CD4-positive, alpha-beta T cell treated with Interleukin-21 for 1 hour (primary cell): ENCODE measurements at places on chromosomes 5 and 9.

GRCh38 chr9:81912135-81912534 lies 16.1 kb upstream of the SPATA31D4 start:
- DNase-seq: no peak

DNA sequence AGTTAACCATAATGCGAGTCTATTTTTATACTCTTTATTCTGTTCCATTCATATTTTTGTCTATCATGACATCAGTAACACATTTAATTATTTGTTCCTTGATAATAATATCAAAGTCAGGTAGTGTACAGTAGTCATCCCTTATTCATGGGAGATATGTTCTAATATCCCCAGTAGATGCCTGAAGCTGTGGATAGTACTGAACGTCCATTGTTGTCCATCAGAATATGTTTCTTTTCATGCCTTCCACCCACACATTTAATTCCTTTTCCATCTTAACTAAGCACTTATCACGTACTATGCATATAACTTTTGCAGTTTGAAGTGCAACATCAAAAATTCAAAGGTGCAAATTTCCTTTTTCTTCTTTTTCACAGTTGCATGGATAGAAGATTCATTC lies 53.6 kb downstream of the FER start:
- DNase-seq: no peak

DNA sequence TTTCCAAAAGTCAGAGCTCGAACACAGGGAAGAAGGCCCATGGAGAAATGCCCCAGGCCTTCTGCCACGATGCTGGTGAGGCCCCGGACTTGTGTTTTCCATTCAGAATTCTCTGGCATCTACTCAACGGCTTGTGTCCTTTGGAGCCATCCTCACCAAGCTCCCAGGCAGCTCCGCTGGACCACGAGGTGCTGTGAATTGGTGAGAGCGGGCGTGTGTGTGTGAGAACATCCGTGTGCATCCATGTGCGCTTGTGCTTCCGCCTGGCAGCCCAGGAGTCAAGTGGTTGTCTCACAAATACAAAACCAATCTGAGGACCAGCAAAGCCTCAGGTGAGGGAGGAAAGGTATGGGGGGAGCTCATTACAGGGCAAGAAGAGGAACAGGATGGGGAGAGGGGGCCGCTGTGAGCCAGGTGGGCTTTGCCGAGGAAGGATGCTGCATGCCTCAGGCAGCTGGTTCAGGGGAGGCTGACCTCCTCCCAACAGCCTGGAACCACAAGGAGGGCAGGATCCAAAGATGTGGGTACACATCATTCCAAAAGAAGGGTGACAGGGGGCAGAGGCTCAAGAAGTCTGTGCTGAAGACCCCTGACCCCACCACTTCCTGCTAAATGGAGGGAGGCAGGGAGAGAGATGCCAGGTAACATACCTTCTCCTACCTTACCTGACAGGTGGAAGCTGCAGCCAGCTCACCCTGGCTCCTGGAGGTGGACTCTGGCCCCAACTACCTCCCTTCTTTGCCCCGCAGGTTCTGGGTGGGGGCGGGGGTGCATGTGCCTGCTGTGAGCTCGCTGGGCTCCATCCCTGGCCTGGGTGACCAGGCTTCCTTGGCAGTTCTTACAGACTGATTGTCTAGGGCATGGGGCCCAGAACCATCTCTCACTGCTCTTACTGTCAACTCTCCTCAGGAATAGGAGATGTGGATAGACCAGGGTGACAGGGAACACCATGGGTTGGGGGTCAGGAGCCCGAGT lies 196.3 kb downstream of the PAX5 start:
- DNase-seq: no peak

DNA sequence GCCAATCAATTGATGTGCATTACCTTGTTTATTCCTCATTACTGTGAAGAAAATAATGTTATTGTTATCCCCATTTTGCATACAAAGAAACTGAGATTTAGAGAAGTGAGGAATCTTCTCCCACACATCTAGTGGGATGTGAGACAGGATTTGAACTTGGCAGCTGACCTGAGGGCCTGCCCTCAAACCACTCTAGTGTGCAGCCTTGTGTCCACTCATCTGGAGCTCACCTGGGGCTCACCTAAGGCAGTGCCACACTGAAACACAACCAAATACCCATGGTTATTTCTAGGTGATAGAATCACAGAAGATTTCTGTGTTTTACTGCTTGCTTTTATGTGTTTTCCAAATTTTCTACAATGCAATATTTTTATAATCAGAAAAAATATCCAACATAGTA lies 94.7 kb upstream of the SAP30L start:
- DNase-seq: no peak

DNA sequence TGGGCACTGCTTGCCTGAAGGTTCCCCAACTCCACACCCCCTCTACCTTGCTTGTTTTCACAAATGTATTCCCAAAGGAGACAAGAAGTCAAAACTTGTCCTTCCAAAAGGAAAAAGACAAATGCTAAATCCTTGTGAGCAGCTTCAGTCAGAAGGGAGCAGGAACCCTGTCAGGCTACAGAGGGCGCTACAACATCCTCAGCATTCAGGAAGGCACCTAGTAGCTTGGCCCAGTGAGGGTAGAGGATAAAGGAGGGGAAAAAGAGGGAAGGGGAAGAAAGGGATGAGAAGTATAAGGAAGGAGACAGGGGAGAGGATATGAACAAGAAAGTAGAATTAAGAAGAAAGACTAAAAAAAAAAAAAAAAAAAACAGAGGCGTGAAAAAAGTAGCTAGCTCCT lies 97.5 kb downstream of the MLLT3 start:
- no peak for DNase-seq

DNA sequence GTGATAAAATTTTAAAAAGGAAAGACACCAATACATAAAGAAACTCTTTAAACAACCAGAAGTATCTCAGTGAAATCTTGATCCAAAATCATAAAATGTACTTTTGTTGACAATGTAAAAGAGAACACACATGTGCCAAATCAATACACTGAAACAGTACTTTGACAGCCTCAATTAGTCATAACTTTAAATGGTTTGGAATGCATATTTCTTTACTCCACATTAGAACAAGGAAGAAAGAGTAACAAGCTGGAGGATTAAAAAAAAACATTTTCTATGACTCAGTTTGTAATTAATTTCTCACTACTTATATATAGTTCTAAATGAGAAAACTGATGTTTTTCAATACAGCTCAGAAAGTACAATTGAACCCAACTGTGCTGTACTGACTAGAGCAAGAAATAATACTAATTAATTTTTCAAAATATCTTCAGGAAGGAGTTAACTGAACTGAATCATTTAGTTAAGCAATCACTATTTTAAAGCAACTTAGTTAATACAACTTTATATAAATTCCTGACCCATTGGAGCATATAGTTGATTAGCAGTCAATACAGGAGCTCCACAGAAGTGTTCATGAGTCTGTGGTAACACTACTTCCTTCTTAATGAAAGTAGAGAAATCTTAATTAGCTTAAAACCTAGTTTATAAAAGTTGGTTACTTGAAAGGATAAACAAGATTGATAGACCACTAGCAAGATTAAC lies 101.0 kb downstream of the NR3C1 start:
- DNase-seq: no peak

DNA sequence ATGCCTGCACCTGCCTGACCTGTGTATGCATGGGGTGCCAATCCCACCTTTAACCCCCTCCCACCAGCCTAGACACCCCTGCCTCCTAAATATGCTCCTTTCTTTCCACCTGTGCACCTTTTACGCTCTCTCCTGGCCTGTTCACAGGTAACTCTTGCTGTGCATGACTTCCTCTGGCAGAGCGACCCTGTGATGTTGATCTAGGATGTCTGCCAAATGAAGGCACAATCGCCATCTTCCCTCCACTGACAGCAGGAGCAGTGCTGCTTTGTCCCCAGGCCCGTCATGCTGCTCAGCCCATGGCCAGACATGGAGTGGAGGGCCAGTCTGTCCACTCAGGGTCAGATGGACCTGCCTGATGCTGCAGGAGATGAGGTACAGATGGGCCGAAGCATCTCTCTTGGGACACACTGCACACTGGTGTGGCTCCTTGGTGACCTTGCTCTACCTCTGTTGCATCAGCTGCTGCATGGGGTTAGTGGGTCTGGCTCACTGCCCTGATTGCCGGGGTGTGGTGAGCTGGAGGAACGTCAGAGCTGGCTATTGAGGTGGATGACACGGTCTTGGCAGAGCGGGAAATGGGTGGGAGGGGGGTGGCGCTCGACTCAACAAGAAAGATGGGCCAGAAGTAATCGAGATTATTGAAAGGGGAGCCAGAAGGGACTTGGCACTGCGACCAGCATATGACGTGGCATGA lies 101.7 kb upstream of the PITX1 start:
- DNase-seq: no peak
